ENCODE measurements at places on chromosomes 16 and 17.

DNA sequence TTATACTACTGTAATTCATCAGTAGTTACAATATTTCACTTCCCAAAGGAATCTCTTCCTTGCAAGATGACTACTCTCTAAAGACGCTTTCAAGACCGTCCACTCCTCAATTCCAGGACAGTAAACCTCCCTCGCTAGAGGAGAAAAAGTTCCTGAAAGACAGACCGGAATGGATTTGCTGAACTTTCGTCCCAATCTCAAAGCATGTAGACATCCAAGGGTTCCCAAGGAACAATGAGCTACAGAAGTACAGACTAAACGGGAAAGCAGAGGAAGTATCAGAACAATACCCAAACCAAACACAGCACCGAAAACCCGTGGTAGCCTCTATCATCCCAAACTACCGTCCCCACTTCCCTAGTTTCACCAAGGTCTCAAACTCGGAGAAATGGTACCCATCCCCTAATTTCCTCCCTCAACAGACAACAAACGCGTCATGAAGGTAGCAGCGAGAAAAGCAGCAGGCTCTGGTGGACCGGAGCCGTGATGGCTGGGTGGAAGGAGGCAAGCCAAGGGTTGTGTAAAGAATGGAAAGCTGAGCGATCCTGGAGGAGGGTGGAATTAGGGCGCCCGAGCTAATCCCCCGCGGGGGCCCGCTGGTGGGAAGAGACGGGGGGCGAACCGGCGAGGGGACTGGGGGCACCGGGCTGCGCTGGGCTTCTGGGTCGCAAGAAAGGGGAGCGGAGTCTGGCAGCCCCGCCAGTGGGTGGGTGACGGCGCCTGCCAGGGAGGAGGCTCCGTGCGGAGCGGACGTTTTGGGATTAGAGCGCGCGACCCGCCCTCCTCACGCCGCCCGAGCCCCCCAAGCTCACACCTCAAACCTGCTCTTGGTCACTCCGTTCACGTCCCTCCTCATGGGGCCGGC, 647 bp downstream of the FBXL20 start:
- DNase-seq = no peak

- DNase-seq = peak; percentile 33
These were observed 16.6 kb upstream of the CBX8 start for GRCh38 chr17:79813297-79814126.

GRCh38 chr16:23119570-23119969, 29.7 kb downstream of the USP31 start:
- DNase-seq = no peak

GRCh38 chr17:68169840-68170239, 78.0 kb upstream of the AMZ2 start:
- DNase-seq = no peak

DNA sequence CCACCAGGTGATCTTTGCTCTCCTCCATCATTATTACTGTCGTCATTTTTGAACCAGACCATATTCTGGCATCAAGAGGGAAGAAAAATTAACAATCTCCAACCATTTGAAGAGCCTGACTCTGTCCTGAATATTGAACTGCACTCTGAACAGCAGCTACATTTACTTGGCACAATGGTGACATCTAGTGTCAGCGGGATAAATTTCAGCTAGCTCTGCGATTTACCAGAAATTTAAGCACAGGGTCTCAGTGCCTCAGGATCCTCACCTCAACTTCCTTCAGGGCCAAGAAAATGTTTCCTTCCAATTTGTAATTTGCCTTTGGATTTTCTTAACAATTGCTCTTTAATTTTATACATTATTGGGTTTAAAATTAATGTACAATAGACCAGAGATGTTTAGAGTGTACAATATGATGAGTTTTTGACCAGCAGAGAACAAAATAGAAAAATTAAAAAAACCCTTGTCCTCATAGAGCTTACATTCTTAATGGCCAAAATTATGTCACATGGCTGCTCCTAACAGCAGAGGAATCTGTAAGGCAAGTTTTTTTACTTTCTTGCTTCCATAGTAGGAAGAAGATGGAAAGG, 10.7 kb upstream of the ZNF19 start:
- peak; percentile 23 for DNase-seq

GRCh38 chr16:53085369-53085843, 30.6 kb downstream of the CHD9 start:
- peak; percentile 82 for DNase-seq

DNA sequence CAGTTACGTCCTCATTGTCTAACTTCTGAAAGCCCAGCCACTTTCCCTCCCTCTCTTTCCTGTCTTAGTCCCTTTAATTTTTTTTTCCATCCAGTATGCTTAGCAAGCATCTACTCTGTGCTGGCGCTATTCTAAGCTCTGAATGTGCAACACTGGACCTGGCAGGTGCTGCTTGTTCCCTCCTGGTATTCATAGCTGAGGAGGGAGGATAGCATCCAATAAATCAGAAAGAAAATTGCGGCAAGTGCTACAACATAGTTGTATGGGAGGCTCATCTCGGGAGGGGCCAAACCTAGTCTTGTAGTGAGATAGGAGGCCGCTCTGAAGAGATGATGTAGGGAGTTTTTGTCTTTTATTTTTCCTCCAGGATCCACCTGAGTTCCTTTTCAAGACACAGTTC, 457.3 kb upstream of the HSBP1 start:
- no peak for DNase-seq

DNA sequence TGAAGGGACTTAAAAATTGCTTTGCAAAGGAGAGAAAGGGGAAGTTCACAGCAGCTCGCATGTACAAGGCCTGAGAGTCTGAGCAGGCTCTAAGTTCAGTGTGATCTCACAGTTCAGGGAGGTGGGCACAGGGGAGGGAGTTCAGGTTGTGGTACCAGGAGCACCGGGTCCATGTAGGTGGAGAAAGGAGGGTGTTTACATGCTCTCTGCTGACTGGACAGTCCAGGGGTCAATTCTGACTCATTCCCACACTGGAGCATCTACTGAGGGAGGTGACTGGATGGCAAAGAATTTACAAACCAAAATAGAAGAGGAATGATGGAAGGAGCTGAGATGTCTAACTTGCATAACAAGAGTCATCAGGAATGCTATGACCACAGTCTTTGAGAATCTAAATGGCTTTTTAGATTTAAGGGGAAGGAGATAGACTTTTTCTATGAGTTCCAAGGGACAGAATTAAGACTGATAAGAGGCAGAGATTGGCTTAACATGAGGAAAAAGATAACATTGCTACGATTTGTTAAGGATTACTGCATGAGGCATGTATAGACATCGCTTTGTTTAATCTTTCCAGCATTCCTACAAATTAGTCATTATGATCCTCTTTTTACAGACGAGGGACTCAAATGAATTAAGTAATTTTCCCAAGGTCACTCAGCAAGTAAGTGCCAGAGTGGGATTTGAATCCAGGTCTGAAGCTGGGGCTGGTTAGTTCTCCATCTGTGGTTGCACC, 29.9 kb downstream of the MIS12 start:
- no peak for DNase-seq

- peak; percentile 0 for DNase-seq
These were observed 100.0 kb upstream of the CREBBP start for GRCh38 chr16:3980253-3981111.

- DNase-seq = no peak
These were observed 5.3 kb downstream of the MNT start for GRCh38 chr17:2395258-2396181.

DNA sequence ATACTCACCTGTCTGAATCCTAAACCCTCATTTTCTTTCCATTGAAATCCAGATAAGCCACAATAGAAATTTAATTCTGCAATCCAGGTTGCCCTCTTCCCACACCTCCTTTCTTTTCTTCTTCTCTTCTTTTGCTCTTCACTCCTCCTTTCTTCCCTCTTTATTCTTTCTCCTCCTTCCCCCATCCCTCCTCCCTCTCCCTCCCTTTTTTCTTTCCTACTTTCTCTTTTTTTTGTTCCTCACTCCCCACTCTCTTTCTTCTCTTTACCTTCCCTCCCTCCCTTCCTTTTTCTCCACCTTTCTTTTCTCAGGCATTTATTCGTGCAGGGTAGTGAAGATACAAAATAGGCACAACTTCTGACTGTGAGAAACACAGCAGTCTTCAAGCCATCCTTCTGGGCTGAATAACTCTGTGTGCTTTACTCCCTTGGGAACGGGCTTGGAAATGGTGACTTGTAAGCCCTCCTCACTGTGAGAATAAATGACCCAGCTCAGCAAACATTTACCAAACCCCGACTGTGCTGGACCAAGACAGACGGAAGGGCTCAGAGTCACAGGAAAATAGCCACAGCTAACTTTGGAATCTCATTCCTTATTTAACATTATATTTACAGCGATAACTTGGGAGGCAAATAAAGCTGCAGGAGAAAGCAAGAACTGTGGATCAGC, 140.8 kb downstream of the HAPSTR1 start:
- no peak for DNase-seq

DNA sequence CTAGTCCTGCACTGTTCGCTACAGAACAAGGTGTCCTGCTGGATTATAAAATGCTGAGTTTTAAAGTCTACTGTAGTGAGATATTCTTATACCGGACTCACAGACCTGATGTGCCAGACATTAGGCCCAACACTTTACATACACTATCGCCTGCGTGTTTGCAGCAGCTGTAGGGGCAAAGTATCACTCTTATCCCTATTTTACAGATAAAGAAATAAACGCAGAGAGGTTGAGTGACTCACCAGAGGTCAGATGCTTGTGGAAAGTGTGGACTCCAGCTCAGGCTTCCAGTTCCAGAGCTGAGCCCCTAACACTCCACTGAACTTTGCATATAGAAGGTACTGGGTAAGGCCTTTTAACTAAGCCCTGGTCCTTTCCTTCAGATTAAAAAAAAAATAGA, 47.4 kb downstream of the PLXDC1 start:
- no peak for DNase-seq

DNA sequence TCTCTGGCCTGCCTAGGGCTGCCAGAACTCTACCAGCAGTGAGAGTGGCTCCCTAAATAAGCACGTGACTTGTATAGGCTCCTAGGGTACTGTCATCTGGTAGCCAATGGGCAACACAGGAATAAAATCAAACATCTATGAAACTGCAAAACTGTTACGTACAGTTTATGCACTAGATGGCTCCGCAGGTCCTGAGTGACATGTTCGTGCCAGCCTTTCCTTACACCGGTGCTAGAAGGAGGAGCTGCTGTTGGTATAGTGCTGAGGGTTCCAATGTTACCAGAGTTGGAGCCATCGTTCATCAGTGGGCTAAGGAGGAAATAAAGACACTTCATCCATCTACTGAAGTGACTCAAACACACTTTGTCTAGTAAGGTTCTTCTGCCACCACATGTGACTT, 63.2 kb upstream of the TRAP1 start:
- DNase-seq = no peak

DNA sequence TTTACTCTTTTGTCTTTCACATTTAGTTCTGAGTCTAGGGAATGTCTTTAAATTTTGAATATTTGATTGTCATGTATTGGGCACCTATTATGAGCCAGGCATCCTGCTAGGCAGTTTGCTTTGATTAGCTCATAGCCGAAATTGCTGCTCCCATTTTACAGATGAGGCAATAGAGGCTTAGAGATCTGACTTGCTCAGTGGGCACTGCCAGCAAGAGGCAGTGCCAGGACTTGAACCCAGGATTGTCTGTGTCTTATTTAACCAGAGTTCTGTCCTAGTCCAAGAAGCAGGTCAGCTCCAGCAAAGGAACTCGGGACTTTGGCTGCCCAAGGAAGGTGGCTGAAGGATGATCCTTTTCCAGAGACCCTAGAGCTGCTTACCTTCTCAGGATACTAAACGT, 24.5 kb downstream of the BEAN1 start:
- no peak for DNase-seq
